HCT116 (cell line): ENCODE measurements at places on chromosomes 13 and 19. TPM values are rescaled to one million over a fixed set of nuclear protein-coding genes. Genes with fewer than 3 reads are reported as not detected.

DNA sequence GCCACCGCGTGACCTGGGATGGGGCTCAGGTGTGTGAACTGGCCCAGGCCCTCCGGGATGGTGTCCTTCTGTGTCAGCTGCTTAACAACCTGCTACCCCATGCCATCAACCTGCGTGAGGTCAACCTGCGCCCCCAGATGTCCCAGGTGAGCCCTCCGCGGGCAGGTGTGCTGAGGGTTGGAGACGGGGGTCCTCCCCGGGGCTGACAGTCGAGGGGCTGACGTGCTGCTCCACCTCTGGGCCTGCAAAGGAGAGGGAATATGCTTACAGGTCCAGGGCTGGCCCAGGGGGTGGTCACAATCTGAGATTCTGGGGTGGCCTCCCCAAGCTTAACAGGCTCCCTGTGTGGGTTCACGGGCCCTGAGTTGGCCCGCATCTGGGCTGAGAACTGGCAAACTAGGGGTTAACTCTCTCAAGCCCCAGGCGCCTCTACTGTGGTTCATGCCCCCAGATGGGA lies 386 bp downstream of the VAV1 start:
- no peak for DNase-seq

- no peak for DNase-seq
Measured at GRCh38 chr19:54317108-54317964, 4.4 kb upstream of the LILRA5 start.

GRCh38 chr19:35038623-35039512 lies 2.7 kb upstream of the HPN start:
- DNase-seq, result no peak

GRCh38 chr13:83272652-83273240 lies 609.5 kb downstream of the SLITRK1 start:
- DNase-seq, result no peak

GRCh38 chr19:10828981-10829821 lies 6.8 kb downstream of the TMED1 start:
- no peak for DNase-seq

- DNase-seq, result no peak
Measured at GRCh38 chr13:106108346-106108745, 427.1 kb downstream of the EFNB2 start.

The WASF3 gene
- 3.4 TPM for total RNA-seq

DNA sequence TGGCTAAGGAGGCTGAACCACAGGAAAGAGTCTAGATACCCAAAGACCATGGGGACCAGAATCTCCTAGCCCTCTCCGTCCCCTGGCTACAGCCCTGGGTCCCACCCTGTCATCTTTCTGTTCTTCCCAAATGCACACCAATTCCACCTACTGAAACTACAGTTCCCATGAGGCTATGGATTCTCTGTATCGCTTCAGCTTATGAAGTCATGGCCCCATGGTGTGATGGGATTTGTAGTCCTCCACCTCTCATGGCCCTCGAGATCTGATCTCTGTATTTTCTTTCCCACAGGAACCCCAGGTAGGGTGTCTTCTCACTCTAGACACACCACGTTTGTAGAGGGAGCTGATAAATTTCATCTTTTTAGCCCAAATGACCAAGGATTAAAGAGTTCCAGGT lies 11.8 kb downstream of the PTPRH start:
- no peak for DNase-seq

- DNase-seq, result no peak
Measured at GRCh38 chr13:99033814-99034213, 56.0 kb upstream of the DOCK9 start.

DNA sequence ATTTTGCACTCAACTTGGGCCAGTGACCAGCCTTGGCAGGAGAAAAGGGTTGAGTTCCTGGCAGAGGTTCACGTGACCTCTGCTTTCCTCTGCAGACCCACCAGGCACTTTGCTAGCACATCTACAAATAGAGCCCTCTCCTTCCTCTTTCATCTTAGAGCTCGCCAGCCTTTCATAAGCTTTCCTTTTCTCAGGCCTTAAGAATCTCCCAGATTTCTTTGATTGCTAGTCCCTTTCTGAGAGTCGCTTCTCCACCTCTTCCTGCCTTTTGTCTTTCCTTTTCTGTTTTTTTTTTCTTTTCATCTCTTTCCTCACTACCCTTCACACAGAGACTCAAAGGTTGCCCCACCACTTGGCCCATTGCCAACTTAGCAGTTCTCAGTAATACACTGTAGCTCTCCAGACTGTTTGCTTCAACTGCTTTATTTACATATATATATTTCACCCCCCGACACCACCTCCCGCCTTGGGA lies 375.7 kb upstream of the SPRY2 start:
- DNase-seq, result no peak

- DNase-seq, result no peak
Measured at GRCh38 chr19:18291019-18291524, 9.7 kb upstream of the JUND start.

DNA sequence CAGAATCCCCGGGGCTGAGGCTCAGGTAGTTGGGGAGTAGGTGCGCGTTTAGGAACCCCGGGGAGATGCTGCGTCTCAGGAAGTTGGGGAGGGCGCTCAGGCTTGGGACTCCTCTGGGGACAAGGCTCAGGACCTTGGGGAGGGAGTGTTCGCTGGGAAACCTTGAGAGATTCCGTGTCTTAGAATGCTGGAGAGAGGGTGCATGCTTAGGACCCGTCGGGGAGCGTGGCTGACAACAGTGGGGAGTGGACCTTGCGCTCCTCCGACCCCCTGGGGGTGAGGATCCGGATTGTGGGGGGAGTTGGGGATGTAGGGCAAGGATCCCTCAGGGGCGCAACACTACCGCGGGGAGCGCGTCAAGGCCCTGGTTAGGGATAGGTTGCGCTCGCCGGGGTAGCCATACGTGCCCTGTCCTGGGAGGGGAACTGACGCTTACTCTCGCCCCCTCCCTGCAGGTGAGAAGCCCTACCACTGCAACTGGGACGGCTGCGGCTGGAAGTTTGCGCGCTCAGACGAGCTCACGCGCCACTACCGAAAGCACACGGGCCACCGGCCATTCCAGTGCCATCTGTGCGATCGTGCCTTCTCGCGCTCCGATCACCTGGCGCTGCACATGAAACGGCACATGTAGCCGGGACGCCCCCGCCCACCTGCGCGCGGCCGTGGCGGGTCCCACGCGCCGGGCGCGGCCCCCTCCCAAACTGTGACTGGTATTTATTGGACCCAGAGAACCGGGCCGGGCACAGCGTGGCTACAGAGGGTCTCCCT lies 2.0 kb downstream of the KLF2 start:
- no peak for DNase-seq

The FUT1 gene
- total RNA-seq, result 14.1 TPM

DNA sequence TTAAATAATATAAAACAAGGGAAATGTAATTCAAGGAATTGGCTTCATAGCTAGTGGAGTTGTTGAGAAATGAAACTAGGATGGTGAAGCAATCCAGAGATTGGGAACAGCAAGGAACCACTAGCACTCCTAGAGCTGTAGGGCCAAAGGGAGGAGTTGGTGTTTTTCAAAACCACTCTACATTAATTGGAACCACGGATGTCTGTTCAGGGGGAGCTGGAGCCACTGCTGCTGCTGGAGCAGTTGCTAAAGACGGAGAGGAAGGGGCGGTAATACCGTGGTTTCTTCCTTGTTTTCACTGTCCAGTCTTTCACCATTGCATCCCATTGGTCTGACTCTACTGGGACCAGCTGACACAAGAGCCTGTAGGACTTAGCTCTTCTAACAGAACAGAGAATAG lies 8.5 kb downstream of the DNAJC15 start:
- no peak for DNase-seq

- no peak for DNase-seq
Measured at GRCh38 chr13:73187106-73187505, 128.3 kb downstream of the KLF5 start.

- no peak for DNase-seq
Measured at GRCh38 chr19:36748431-36749275, 24.0 kb downstream of the ZNF850 start.

- DNase-seq, result no peak
Measured at GRCh38 chr13:42597505-42597904, 23.6 kb downstream of the TNFSF11 start.

The GNA15 gene
- total RNA-seq, result 1.5 TPM

DNA sequence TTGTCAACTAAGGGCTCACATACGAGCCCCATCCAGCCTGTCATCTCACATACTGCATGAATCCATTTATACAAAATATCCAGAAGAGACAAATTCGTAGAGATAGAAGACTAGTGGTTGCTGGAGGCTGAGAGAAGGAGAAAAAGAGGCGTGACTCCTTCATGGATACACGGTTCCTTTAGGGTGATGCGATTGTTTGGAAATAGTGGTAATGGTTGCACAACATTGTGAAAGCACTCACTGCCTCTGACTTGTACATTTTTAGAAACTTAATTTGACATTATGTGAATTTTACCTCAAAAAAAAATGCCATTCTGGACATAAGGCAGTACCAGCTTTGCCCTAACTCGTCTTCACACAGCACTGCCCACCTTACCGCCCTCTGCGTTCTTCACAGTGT lies 27.3 kb downstream of the IGFL1 start:
- no peak for DNase-seq

DNA sequence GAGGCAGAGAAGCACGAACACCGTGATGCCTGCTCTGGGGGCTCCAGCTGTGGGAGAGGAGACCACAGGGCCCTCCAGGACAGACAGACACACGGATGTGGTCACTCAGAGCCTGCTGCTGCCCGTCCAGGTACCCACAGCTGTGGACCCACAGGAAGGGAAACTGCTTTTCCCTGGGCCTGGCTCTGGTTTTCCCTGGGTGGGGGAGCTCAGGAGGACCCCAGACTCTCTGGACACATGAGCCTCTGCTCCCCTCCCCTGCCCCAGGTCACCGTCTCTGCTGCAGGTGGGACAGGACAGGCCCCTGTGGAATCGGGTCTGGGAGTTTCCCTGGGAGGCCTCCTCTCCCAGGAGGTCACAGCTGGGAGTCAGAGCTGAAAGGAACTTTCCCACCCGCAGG lies 7.3 kb downstream of the LILRA4 start:
- DNase-seq, result no peak

GRCh38 chr19:50501186-50501567 lies 9.8 kb downstream of the JOSD2 start:
- no peak for DNase-seq
